Cortex of kidney (tissue), 1 donor: ENCODE measurements at places on chromosomes 7 and 10.

GRCh38 chr7:95609277-95609971 lies 13.1 kb upstream of the PDK4 start:
- DNase-seq: no peak

DNA sequence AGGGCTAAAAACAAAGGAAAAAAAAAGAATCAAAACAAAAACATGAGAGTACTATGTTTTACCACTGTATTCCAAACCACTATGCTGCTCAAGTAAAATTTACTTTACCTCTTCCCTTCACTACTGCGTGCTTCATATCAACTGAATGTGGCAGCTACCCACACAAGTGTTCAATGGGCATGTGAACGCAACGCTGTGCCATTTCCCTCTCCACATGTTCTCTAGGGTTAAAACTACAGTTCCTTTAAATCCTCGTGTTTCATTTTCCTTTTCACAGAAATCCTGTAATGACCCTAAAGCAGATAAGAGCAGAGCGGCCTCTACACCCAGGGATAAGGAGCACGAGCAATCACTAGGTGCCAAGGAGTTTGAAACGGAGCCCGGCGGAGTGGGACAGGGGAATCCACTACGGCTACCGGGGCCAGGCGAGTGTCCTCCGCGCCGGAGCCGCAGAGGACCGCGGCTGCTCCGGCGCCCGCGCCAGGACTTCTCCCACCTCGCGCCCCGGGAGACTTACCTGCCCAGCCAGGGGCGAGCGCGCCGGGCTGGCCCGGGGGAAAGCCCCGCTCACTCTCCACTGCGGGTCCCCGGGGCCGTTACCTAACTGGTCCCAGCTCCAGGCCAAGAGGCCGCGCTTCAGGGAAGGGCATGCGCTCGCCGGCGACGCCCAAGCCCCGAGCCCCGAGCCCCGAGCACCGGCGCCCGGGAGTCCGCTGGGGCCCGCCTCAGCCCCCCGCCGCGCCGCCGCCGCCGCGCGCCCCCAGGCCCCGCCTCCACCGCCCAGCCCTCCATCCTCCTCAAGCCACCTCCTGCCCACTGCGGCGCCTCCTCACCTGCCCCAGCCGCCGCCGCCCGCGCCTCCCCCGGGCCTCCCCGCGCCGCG lies 711 bp downstream of the NAMPT start:
- no peak for DNase-seq

DNA sequence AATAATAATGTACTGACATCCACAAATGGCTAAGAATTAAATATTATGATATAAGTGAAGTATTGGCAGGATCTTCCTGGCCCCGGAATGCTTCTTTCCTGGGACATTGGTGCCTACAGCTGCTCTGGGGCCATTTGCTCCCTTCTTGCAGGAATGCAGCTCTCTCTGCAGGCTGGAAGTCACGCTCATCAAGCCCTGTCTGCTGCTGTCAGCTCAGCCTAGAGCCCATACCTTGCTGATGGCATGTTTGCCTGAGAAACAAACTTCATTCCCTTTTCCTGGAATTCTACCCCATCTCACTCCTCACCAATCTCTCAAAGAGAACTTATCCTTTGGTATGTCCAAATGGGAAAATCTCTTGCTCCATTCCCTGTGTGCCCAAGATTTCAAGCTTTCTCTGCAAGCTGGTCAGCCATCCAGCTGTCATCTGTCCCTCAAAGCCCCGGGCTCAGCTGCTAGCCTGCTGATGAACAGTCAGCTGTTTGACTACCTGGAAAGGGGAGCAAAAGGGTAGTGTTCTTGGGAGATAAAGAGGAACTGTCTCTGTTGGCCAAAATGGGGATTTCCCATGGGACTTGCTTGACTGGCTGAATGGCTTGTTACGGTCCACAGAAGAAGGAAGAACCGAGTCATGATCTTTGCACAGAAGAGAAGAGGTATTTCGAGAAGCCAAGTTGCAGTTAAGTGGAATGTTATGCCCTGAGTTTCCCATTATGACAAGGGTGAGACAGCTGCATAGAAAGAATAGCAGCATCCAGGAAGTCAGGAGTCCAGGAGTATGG lies 12.0 kb upstream of the RASSF4 start:
- no peak for DNase-seq

DNA sequence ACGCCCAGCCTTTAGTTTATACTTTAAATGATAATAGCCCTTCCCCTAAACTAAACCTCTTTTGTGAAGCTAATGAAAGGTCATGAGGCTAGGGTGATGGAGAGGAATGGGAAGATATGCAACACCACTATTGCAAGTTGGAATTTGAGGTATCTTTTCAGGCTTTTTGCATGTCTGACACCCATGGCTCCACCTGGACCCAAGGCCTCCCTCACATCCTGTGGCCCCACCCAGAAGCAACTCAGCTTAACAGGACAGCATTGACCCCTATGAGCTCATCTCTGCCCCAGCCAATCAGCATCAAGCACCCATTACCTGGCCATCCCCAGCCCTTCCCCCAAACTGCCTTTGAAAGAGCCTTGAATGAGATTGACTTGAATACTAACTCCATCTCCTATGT lies 674.2 kb upstream of the NRP1 start:
- no peak for DNase-seq

- no peak for DNase-seq
Observed at GRCh38 chr10:100135486-100135885, 50.3 kb downstream of the ERLIN1 start.

- DNase-seq: no peak
Observed at GRCh38 chr7:15239801-15240200, 322.0 kb downstream of the AGMO start.

- no peak for DNase-seq
Observed at GRCh38 chr10:14926061-14926470, 27.8 kb downstream of the DCLRE1C start.

DNA sequence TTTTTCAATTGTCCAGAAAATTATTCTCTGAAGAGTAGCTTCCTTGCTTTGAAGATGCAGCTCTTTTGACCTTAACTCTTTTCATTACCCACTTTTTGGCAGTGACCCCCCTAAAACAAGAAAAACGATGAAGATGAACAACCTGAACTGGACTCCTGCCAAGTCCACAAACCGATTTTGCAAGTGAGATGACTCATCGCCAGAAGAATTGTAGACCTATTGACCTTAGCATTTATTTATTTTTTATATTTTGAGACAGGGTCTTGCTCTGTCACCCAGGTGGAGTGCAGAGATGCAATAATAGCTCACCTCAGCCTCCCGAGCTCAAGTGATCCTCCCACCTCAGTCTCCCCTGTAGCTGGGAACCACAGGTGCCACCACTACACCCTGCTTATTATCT lies 859.2 kb downstream of the GATA3 start:
- no peak for DNase-seq

GRCh38 chr7:45389073-45389872 lies 184.9 kb upstream of the ADCY1 start:
- no peak for DNase-seq

DNA sequence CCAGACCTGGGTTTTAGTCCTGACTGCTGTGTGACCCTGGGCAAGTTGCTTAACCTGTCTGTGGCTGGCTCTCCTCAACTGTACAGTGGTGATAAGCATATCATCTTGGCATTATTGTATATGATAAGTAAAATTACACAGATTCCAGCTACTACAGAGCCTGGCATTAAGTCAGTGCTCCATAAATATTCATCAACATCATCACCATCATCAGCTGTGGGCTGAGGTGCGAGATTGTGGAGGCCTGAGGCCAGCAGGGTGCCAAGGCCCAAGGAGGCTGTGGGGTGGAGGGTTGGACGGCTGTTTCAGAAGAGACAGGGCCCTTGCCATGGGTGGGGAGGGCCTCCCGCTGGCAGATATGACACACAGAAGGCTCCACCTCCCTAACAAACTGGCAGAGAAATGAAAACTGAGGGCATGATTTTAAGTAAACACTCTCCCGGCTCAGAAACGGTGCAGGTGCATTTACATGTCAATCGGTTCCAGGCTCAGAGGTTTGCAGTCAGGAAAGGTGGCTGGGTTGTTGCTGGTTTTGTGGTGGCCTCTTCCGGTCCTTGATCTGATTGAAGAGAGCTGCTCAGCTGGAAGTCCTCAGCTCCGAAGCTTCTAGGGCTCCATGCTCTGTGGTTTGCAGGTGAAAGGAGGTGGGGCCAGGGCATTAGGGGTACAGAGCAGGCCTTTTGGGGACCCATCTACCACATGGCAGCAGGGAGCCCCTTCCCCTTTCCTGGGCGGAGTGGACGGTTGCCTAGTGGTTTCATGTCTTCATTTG lies 10.2 kb downstream of the CRYGN start:
- DNase-seq: no peak

DNA sequence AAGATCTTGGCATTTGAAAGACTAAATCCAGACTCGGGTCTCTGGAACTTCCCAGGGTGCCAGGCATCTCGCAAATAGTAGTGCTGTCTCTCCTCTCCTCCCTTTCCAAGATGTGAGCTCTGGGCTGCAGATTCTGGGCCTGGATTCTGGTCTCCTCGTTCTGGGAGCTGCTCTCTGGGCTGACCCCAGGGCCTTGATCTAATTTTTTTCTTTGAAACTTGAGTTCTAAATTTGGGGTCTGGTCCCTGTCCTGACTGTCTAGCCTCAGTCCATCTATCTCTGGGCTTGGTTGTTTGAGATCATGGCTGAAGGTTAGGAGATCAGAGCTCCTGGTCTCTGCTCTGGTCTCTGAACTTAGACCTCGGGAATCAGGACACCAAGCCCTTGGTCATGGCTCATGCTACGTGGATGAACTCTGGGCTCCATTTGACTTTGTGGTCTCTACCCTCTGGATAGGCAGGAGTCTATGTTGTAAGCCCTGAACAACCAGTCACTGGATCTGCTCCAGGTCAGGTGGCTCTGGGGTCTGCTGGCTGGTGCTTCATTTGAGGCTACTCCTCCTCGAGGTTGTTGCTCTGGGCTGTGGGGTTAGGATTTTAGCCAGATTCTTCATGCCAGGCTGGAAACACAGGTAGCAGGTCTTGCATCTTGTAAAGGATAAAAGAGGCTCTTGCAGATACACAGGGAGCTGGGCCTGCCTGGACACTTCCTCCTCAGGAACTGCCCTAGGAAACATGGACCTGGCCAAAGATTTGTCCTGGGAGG lies 8.0 kb upstream of the MBL2 start:
- DNase-seq: no peak

- DNase-seq: no peak
Observed at GRCh38 chr7:32518534-32519140, 23.3 kb downstream of the AVL9 start.

DNA sequence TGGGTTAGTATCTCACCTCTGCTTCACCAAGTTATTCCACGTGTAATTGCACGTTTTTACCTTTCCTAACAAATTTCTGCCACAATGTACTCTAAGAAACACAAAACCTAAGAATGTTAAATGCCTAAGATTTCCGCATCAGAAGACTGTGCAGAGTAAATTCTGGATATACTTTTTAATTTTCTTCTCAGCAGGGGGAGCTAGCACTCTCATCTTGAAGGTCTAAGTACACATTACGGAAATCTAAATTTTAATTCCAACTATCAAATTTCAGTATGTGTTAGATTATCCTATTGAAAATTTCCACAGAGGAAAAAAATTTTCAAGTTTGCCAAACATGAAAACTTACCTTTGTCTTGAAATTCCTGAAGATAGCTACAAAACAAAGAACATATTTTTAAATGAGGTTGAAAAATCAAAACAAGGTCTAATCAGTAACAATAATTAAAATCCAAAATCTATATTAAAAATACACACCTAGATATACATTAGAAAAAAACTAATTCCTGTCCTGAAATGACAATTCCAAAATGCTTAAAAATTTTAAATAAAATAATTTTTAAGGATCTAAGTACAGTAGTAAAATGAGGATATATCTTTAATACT lies 10.5 kb downstream of the SKAP2 start:
- no peak for DNase-seq

- DNase-seq: no peak
Observed at GRCh38 chr7:99096124-99096887, 47.6 kb downstream of the SMURF1 start.

- no peak for DNase-seq
Observed at GRCh38 chr7:28647076-28647421, 234.7 kb downstream of the CREB5 start.

GRCh38 chr7:147586526-147586925 lies 1004.0 kb upstream of the C7orf33 start:
- DNase-seq: no peak

GRCh38 chr10:35140727-35141126 lies 14.1 kb downstream of the CREM start:
- DNase-seq: no peak

DNA sequence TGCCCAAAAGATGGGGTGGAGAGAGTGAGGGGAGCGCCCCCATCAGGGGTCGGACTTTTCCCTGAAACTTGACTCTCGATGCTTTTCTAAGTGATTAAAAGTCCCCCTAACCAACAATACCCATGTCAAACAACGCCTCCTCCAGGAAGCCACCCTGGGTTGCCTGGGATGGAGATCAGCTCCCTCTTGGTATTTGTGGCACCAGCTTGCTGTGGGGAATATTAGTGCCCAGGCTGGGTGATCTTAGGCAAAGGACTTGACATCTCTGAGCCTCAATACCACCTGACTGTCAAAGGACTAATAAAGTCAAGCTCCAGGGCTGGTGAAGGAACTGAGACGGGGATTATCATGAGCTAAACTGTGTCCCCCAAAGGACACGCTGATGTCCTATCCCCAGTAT lies 18.2 kb upstream of the ELFN1 start:
- no peak for DNase-seq

- no peak for DNase-seq
Observed at GRCh38 chr10:8042721-8043568, 11.5 kb upstream of the GATA3 start.

DNA sequence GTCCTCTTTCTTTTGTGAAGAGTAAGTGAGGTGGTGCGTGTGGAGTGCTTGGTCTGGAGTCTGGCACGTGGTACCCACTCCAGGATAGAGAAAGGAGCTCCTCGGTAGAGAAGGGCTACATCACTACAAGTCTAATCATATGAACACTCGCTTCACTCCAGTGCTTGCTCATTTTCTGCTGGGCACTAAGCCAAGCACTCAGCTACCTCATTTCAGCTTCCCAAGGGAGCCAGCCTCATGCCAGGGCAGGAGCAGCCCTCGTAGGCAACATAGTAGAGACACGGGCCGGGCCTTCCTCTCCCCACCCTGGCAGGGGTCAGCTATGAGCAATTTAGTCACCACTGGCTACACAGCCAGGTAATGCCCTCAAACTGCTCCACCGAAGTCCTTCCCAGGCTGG lies 11.4 kb upstream of the HSPA12A start:
- DNase-seq: no peak
